Thoracic aorta (tissue), 2 donors: ENCODE measurements at places on chromosomes 5 and 9. TPM values are rescaled to one million over a fixed set of nuclear protein-coding genes. Genes with fewer than 3 reads are reported as not detected.

DNA sequence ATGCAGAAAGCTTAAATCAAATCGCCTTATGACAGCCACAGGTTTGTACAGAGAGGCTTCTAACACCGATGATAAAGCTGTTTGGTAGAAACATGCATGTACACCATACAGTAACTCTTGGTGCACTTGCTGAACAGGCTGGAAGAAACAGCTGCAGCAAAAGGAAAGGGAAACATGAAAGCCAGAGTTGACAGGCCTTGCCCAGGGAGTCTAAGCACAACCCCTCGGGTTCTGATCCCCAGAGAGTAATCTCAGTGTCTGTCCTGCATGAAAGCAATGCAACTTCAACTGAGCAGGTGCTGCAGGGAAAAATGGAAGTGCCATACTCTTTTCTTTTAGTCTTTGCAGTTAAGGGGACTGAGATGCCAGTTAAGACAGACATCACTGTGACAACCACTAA lies 419.9 kb downstream of the BNC2 start:
- no peak overlapping the region for H3K27ac ChIP-seq
- no peak for DNase-seq
- no peaks in the 10 kb centered on the region for H3K36me3 ChIP-seq
- no peak overlapping the region for H3K4me3 ChIP-seq
- no peaks in the 10 kb centered on the region for H3K27me3 ChIP-seq
- H3K4me1 ChIP-seq, result no peaks in the 10 kb centered on the region

DNA sequence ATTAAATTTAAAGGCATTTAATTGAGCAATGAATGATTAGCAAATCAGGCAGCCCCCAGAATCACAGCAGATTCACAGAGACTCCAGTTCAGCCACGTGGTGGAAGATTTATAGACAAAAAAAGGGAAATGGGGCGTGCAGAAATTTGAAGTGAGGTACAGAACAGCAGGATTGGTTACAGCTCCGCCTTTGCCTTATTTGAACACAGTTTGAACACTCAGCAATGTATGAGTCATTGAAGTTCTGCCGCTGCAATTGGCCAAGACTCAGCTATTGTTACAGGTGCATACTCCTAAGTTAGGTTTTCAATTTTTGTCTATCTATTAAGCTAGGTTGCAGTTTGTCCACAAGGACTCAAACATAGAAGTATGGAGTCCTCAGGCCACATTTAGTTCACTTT lies 157.7 kb upstream of the SLC12A2 start:
- no peaks in the 10 kb centered on the region for H3K36me3 ChIP-seq
- no peak for DNase-seq
- H3K4me3 ChIP-seq, result no peak overlapping the region
- no peaks in the 10 kb centered on the region for H3K4me1 ChIP-seq

The RANBP3L gene
- total RNA-seq, result 10.7 TPM

The NR6A1 gene
- 4.6 TPM for total RNA-seq

GRCh38 chr9:114893221-114894010 lies 37.0 kb downstream of the TNFSF8 start:
- H3K27ac ChIP-seq, result no peak overlapping the region
- H3K36me3 ChIP-seq, result no peaks in the 10 kb centered on the region
- no peak overlapping the region for H3K4me3 ChIP-seq
- no peak for DNase-seq
- peaks cover 6% of the 10 kb centered on the region for H3K4me1 ChIP-seq

DNA sequence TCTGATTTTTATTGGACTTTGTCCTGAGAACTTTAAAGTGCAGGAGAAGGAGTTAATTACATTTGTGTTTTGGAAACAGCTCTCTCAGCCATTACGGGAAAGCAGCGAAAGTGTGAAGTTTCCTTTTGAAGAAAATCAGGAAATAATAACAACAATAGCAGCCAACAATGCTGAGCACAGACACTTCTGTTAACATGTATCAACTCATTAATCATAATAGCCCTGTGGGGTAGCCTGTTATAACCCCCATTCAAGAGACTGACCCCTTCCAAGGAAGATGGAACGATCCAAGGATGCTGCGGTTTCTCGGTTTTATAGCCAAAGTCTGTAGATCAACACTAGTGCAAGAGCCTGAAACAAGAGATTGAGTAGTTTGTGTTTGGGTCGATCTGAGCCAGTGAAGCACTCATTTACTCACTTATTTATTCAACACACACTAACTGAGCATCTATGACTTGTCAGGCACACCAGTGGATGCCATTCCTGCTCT lies 195.5 kb downstream of the DRD1 start:
- DNase-seq, result no peak
- peaks cover 26% of the 10 kb centered on the region for H3K4me1 ChIP-seq
- no peaks in the 10 kb centered on the region for H3K27me3 ChIP-seq
- H3K4me3 ChIP-seq, result no peak overlapping the region

The BNIP1 gene
- 7.8 TPM for total RNA-seq

DNA sequence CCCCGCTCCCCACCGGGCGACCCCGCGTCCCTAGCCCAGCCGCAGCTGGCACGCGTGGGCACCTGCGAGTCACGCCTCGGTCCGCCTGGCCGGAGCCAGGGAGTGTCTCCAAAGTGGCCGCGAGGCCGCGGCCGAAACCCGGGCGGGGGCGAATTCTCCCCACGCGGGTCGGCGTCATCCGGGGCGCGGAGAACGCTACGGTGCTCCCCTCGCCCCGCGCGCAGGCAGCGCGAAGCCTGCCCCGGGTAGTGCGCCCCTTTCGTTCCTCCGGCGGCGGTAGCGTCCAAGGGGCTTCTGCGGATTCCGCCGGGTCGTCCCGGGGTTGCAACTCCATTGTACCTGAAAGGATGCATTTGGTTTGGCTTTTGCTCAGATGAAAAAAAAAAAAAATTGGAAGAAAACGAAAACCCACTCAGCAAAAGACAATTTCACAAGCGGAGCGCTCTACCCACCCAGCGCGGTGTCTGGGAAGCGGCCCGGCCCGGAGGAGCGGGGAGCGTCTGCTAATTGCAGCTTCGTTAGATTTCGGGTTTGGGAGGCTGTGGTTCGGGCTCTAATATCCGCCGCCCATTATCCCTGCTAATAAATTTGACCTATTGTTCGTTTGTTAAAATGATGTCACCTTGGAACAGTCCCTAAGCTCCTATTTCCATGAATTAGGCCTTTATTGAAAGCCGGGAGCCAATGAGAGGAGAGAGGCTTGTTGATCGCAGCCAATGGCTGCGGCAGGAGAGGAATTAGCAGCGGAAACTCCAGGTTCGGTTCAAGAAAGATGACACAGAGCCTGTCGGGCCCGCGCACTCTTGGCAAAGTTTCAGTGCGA lies at the start of gene TLX3:
TLX3 (plus strand) TSS at position 796 of the 823 bp plus-strand sequence. CDS start 118 bp downstream, outside the sequence.
- DNase-seq, result no peak
- peaks cover 41% of the 10 kb centered on the region for H3K4me1 ChIP-seq
- no peaks in the 10 kb centered on the region for H3K36me3 ChIP-seq
- H3K27ac ChIP-seq, result no peak within 1 kb of the TSS
- H3K27me3 ChIP-seq, result peaks cover 8% of the 10 kb centered on the region

GRCh38 chr5:12659686-12660085 lies 755.4 kb upstream of the CTNND2 start:
- DNase-seq, result no peak
- H3K4me1 ChIP-seq, result no peaks in the 10 kb centered on the region
- H3K36me3 ChIP-seq, result no peaks in the 10 kb centered on the region
- H3K4me3 ChIP-seq, result no peak overlapping the region

DNA sequence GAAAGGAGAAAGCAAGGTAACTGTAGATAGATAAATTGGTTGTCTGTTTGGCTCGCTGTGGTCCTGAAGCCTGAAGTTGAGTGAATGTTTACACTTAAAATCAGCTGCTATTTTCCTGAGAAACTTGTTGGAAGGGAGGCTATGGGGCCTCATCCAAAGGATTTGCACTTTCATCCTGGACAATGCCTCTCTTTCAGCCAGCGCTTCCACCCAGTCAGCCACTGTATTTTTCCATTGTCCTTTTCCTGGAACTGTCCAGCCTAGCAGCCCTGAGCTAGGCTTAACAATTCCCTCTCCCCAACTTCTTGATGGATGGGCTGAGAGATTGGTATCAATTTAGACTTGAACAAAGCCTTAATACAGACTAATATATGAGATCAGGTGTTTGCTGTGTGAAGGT lies 429.2 kb downstream of the DMAC1 start:
- DNase-seq, result no peak
- no peaks in the 10 kb centered on the region for H3K27me3 ChIP-seq
- no peaks in the 10 kb centered on the region for H3K36me3 ChIP-seq

The RLN2 gene
- total RNA-seq, result not detected

The THBS4 gene
- 13.5 TPM for total RNA-seq
